ENCODE measurements at places on chromosomes 11 and 22.

GRCh38 chr22:45638197-45638596 is 33.4 kb upstream of the ATXN10 start:
- DNase-seq = no peak

- no peak for DNase-seq
Observed at GRCh38 chr22:27877501-27877900, 41.6 kb downstream of the PITPNB start.

GRCh38 chr11:65298655-65299179 is 15.9 kb upstream of the CDC42EP2 start:
- DNase-seq = no peak

- DNase-seq = no peak
Observed at GRCh38 chr22:46638601-46639431, 18.6 kb downstream of the GRAMD4 start.

DNA sequence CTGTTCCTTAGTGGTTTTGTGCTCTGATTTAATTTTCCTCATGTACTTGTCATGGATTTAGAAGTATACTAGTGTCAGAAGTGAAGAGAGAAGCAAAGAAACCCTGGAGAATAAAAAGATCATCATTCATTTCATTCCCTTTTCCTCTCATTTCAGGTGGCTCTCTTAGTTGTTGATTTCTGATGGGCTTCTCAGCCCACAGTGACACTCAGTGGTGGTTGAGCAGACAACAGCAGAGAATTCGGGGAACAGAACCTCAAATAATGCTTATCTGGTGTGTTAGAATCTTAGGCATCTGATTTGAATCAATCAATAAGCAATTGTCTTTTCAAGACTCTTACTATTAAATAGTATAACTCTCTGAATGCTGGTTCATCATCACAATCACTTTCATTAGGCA is 1289.4 kb downstream of the FAM181B start:
- DNase-seq = no peak

DNA sequence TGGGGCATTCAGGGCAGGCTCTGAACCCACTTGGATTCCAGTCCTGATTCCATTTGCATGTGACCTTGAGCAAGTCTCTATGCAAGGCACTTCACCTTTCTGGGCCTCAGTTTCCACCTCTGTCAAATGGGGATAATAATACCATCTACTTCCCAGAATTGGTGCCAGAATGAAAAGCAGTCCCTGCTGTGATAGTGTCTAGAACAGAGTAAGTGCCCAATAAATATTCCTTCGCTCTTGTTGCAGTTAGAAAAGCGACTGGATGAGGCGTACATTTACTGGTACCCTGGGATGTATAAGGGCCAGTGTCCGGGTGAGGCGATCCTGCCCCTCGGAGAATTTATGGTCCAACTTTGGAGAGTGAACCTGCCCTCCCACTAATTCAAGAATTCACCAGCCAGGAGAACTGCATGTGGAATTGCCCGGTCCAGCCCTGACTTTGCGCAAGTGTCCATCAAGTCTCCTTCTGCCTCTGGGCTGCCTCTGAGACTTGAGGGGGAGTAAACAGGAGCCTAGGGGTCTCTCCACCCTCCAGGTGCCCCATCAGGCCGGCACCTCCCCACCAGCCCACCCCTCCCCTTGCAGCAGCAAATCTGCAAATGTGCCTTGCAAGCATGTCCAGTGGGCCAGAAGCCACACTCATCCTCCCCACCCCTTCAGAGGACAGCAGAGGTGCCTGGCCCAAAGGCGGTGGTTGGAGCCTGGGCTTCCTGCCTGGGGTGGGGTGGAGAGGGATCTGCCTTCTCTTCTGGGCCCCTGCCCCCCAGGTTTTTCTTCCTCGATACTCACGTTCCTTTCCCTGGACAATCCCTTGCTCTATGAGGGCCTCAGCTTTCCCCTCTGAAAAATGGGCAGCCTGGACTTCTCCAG is 30.9 kb upstream of the SLC35C1 start:
- no peak for DNase-seq

DNA sequence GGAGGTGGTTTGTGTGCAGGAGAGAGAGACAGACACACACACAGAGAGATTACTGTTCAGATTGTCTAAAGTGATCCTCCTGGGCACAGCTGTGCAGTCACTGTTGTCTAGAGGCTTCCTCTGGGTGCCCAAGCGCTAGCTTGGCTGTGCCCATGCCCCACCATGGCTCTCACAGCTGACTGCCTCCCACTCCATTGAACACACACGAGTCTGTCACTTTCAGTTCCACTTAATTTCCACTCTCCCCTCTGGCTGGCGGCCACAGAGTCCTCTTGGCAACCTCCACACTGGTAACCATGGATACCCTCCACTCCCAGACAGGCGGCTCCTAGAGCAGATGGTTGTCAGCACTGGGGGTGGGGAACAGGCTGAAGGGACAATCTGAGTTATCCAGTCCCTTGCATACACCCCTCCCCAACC is 29.1 kb downstream of the MAP6 start:
- DNase-seq = no peak

- no peak for DNase-seq
Observed at GRCh38 chr11:30914143-30914762, 328.1 kb upstream of the MPPED2 start.

DNA sequence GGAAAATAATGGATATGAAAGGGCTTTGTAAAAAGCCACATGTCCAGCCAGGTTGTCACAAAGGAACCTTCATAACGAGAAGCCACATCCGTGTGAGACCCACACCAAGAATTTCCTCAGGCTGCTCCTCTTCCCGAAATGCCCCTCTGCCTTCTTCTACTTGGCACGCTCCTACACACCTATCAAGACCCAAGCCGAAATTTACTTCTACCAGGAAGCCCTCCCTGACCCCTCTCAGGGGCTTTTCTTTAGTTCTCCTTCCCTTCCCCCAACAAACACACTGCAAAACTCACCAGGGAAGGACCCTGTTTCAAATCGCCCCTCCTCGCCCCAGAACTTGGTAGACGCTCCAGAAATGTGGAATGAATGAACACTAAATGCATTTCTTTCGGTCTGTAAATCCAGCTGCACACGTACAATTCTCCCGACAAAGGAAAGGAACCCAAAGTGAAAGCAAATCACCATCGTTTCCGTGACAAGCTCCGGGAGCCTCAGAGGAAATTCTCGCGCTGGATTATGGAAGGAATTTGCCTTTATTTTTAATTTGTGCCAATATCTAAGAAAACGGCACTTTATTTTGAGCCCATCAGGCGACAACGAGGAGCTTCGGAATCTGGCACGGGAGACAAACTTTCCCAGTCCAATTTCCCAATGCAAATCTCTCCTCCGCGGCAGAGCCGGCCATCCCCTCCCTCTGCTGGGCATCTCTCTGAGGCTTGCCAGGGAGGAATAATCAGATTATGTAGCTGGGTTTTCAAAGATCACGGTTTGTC is 13.2 kb upstream of the SHISAL1 start:
- DNase-seq = no peak

DNA sequence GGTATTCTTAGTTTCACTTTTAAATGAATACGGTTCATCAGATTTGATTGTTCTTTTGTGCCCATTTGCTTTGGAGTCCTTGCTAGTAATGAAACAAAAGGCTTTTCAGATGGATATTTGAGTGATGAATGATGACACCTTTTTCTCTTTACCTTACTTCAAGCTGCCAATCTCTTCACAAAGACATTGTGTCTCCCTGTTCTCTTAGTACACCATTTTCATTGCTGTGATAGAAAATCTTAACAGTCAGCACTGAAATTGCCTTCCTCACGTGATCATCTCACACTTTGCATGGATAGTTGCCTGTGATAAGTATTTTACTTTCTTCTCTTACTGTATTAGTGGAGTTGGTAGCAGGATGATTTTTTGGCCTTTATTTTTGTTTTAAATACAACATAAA is 396.6 kb downstream of the NELL1 start:
- no peak for DNase-seq

GRCh38 chr11:4654635-4655369 is 11.0 kb downstream of the OR51E1 start:
- no peak for DNase-seq

GRCh38 chr11:109514313-109515018 is 92.5 kb downstream of the C11orf87 start:
- no peak for DNase-seq

DNA sequence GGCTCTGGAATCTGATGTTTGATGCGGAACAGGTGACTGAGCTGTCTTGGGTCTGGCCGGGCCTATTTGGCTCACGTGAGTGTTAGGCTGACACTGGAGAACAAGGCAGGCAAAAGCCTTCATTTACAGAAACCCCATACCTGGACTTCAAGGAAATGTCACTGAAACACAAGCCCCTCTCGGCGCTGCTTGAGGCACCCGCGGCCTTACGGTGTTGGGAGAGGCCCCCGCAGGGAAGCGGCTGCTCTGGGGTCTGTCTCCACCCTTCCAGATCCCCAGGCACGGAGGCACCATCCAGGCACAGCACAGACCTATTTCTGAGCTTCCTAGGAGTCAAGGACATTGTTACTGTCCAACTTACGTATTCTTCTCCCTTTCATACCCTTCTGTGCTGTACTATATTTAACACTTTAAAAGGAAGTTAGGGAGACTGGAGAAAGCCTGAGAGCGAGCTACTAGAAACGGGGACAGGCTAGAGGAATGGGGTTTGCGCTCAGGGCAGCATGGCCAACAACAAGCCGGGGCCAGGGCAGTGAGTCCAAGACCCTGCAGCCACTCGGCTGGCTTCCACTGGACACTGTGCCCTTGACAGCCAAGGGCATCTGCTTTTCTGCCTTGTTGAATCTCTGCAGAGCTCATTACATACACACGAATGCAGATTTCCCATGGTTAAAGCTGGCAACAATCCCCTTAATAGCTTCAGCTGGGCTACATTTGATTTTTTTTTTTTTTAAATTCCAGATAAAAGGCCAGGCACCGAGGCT is 23.8 kb downstream of the DRD4 start:
- DNase-seq = no peak

DNA sequence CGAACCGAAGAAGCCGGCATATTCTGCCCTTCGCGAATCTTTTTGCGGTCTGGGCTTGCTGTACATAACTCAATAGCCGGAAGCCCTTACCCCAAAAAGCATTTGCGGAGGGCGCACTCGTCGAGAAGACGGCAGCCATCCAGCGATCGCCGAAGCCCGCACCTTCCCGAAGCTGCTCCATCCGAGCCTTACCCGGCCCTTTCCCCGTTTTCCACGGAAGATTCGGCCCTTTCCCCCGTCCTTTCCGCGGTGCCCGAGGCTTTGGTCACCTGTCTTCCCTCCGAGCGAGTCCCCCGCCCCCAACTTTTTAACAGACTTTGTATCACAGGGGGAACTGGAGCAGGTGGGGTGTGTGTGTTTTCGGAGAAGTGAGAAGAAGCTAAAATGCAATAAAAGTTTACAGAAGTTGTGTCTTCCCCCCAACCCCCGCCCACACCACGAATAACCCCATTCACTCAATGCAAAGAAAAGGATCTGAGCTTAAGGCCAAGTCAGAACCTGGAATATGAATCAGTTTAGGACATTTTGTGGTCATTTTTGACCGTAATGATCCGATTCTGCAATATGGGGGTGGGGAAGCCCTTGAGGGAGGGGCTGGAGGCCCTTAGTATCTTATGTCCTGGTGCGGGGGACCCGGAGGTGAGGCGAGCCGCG is 99.0 kb upstream of the HSD17B12 start:
- DNase-seq = no peak

All from stimulated activated CD4-positive, alpha-beta T cell treated with anti-CD3 and anti-CD28 coated beads, Interleukin-1b, Interleukin-23, amount 100 ng/mL, for 1 hour (primary cell).